ENCODE measurements at places on chromosomes 1 and 21.

DNA sequence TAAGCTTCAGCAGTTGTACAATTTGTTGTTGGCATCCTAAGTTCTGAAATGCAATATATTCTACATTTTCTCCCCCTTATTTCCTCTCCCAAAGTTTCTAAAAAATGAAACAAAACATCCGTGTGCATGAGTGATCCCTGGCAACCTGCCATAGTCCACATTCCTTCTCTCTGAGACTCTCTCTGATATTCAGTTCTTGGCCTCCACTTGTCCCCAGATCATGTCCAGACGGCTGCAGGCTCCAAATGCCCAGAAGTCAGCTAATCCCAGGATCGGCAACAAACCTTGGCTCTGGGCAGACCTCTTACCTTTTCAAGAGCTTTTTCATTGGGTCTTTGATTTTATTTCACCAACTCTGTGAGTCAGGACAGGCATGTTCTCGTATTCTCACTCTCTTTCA lies 187.8 kb downstream of the ETS2 start:
- no peak for DNase-seq

DNA sequence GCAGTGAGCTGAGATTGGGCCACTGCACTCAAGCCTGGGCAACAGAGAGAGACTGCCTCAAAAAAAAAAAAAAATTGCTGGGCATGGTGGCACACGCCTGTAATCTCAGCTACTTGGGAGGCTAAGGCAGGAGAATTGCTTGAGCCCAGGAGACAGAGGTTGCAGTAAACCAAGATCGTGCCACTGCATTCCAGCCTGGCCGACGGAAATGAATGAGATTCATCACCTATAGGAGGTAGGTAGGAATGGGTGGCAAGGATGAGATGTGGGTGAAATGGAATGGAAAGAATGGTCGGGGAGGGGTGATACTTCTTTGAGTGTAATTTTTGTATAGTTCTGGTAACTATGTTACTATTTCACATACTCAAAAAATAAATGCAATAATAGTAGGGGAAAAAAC lies 15.4 kb downstream of the CTXND2 start:
- no peak for DNase-seq

- DNase-seq = no peak
Measured at GRCh38 chr1:16020325-16020724, 1.5 kb upstream of the CLCNKA start.

DNA sequence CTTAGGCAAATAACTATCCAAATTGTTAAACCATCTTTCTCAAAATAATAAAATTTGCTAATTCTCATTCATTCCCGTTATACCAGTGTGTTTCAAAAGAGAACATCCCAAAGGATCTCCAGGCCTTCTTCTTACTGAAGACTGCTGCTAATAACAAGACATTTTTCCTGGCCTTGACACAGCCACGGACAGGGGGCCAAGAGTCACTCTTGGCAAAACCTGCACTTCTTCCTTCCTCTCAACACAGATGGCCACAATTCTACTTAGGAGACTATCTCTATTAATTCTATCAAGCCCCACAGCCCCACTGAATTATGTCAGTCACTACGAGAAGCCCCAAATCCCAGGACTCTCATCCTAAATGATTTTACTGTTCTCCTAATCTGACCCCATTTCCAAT lies 86.0 kb downstream of the EVI5 start:
- DNase-seq = no peak

- DNase-seq = peak; percentile 97
Measured at GRCh38 chr1:50110656-50111055, 1.9 kb downstream of the ELAVL4 start.

DNA sequence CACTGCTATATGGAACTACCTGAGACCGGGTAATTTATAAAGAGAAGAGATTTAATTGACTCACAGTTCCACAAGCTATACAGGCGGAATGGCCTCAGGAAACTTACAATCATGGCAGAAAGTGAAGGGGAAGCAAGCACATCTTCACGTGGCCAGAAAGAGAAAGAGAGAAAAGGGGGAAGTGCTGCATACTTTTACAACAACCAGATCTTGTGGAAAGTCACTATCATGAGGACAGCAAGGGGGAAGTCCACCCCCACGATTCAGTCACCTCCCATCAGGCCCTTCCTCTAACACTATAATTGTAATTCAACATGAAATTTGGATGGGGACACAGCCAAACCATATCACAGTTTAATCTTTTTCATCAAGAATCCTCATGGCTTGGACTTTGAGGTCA lies 339.2 kb upstream of the AJAP1 start:
- DNase-seq = no peak

GRCh38 chr1:168135921-168136708 lies 615 bp downstream of the GPR161 start:
- no peak for DNase-seq

GRCh38 chr1:111565968-111566367 lies 53.6 kb upstream of the RAP1A start:
- DNase-seq = no peak

GRCh38 chr1:165876121-165876520 lies 48.7 kb downstream of the UCK2 start:
- DNase-seq = no peak

- DNase-seq = peak; percentile 71
Measured at GRCh38 chr1:235883261-235883927, 16.7 kb upstream of the LYST start.

GRCh38 chr1:206556047-206556749 lies 48.9 kb downstream of the RASSF5 start:
- DNase-seq = no peak

DNA sequence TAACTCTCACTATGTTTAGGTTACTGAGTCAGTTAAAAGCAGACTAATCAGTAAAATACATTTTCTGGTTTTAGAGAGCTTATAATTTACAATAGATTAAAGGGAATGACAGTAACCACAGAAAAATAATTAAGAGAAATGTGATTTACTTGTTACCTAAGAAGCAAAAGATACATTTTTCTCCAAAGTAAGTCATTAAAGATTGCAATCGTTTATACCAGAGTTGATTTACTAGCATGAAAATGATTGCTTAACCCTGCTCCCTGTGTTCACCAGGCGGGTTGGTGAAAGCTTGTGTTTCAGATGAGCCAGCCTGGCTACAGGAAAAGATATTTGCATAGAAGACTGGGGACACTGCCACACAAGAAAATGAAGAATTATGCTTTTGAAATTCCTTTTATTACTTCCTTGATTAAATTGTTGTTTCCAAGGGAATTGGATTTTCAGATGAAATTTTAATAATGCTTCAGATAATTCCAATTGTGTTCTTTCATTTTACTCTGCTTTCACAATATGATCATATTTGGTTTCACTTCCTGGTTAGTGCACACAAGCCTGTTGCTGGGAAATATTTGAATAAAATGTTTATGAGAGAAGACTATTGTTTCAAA lies 27.9 kb downstream of the LRRC8B start:
- DNase-seq = peak; percentile 58

DNA sequence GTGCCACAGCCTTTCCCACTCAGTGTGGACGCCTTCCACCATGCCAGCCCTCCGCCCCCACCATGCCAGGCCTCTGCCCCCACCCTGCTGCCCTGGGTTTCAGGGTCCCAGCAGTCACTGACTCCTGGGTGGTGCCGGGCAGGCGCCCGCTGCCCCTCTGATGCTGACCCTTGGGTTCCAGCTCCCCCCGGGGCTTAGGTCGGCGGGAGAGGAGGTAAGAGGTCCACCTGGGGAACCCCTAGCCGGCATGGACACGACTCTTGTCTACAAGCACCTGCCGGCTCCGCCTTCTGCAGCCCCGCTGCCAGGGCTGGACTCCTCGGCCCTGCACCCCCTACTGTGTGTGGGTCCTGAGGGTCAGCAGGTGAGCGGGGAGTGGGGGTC lies 7.0 kb upstream of the PFKL start:
- no peak for DNase-seq

DNA sequence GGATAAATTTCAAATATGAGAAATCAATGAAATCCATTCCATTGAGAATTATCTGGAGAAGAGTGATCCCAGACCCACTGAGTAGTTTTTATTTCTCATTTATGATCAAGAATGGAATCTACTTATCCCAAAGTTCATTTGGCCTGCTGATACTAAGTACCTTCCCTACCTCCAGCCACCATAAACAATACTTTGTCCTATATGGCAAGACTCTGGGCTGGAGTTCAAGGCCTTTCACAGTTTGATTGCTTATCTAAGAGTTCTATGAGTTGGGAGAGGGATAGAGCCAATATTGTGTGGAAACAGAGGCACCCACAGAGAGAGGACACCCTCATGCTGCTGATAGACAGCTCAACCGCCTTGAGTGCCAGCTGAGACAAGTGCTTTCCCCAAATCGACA lies 5.1 kb downstream of the PDZK1 start:
- DNase-seq = no peak

DNA sequence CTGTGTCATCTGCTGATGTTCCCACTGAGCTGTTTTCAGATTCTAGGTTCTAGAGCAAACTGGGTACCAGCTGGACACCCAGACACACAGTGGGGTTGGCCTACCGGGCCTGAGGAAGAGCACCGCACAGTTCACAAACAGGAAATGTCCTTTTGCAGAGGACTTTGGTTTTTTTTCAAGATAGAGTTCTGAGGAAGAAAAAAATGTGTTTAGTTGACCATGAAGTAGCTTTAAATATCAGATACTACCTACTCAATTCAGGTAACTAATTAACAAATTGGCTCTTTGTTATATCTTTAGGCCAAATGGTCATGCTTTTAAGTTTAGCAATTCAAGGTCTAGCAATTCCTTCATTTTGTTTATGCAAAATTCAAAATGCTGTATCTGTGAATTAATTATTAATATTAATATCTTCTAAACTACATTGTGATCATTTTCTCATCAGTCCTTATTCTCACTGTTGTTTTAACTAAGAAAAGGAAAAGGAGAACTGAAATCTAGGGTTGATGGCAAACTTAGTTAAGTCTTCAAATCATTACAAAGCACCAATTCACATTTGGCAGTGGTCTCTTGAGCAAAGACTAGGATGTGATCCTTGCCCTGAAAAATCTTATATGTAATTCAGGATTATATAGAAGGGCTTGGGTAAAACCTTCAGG lies 17.2 kb upstream of the NCF2 start:
- no peak for DNase-seq

DNA sequence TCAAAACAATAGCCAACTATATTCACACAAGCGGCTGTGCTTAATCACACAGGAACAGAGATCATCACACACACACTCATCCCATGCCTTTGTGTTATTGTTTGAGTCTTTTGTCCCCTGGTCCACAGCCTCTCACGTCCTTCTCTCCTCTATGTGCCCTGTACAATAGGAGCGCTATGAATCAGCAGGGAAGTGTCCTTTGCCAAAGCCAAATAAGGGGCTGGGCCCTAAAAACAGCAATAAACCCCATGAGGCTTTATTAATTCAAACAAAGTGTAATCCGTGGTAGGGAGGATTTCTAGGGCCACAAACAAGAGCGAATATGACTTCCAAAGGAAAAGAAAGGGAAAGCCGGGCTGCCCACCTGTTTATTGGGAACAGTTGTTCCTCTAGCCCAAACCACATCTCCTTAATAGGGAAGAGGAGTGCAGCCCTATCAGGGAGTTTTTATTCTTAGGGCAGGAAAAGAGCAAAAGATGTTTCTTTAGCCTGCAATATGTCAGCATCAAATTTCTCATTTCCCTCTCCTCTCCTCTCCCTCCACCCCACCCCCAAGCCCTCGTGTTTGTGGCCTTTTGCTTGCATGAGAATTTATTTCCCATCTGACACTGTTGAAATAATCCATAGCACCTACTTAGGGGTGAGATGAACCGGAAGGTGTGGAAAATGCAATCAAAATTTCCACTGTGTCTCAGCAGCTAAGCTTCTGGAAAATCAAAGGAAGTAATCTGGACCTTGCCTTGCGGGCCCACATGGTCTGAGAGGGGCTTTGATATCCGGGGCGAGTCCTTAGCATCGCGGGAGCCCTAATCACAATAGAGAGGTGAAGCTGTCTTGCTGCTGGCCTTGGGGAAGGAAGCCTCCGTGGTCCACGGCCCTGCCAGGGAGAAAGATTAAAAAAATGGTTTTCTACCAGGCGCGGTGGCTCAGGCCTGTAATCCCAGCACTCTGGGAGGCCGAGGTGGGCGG lies 45.3 kb upstream of the ITPKB start:
- DNase-seq = peak; percentile 62

GRCh38 chr1:39959651-39960333 lies 4.8 kb downstream of the MFSD2A start:
- DNase-seq = no peak

DNA sequence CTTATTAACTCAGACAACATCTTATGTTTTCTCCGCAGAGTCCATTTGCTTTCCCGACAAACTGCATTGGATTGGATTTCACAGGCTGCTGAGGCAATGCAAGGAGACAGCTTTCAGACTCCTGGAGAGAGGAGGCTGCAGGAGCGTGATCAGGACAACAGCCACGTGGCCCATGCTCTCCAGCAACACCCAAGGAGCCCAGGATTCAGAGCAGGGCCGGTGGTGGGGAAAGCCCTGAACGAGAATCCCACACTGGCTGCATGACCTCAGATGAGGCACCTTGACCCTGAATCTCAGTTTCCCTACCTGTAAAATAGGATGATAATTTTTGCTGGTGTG lies 78.3 kb upstream of the NFASC start:
- no peak for DNase-seq

GRCh38 chr21:16280686-16281091 lies 550.9 kb downstream of the USP25 start:
- DNase-seq = no peak

- no peak for DNase-seq
Measured at GRCh38 chr1:19000065-19000464, 43.6 kb upstream of the IFFO2 start.

DNA sequence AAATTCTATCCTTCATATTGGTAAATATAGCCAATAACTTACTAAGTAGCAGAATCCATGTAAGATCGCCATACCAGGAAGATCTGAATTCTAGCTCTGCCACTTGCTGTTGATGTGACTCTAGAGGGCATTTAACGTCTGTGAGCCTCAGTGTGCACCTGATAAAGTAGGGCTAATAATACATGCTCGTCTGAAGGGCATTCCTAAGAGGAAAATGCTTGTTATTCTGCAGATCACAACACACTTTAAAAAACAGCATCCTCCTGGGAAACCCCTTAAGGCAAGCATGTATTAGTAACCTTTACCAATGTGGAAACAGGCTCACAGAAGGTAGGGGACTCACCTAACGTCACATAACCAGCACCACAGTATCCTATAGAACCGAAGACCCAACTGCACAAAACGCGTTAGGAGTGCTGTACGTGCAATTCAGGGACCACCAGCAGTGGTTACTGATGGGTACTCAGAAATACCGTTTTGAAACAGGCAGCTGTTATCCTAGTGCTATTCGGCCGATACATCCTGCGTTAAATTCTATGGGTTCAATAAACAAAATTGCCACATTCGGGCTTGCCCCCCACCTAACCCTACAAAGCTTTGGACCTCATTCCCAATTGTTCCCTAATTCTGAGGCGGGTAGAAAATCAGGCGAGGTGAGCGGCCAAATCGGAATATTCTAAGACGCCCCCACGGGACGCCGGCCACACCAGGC lies 758 bp downstream of the DEPDC1 start:
- DNase-seq = no peak

GRCh38 chr1:217989510-217989909 lies 295.6 kb upstream of the RRP15 start:
- DNase-seq = no peak

DNA sequence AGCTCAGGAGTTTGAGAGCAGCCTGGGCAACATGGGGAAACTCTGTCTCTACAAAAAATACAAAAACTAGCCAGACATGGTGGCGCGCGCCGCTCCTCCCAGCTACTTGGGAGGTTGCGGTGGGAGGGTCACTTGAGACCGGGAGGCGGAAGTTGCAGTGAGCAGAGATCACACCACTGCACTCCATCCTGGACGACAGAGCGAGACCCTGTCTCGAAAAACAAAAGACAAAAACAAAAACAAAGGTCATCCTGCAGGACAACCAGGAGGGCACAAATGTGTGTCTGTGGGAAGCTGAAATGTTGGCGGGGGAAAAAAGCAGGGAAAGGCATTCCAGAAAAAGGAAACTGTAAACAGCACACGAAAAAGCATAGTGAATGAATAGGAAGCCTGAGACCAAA lies 104.1 kb upstream of the HNRNPU start:
- DNase-seq = no peak
